ENCODE measurements at places on chromosomes 12 and 14. TPM values are rescaled to one million over a fixed set of nuclear protein-coding genes. Genes with fewer than 3 reads are reported as not detected.
A peak's percentile ranks its signal among the peaks of the same experiment; 100 is the strongest.

Gene KIF5A
- total RNA-seq, result 1.3 TPM

Gene MAPK1IP1L
- 49.2 TPM for total RNA-seq

Gene RGS6
- not detected for total RNA-seq

Gene MAGOHB
- total RNA-seq, result 19.3 TPM

Gene SYNDIG1L
- not detected for total RNA-seq

Gene CYP27B1
- total RNA-seq, result 0.97 TPM

Gene PAX9
- total RNA-seq, result not detected

Gene SOS2
- total RNA-seq, result 27.2 TPM

Gene RAB15
- 3.5 TPM for total RNA-seq

Gene SRRM4
- total RNA-seq, result not detected

Gene RNASE7
- total RNA-seq, result not detected

Gene KRT6C
- not detected for total RNA-seq

Gene DPY19L2
- total RNA-seq, result 11.2 TPM

Gene LGR5
- total RNA-seq, result not detected

DNA sequence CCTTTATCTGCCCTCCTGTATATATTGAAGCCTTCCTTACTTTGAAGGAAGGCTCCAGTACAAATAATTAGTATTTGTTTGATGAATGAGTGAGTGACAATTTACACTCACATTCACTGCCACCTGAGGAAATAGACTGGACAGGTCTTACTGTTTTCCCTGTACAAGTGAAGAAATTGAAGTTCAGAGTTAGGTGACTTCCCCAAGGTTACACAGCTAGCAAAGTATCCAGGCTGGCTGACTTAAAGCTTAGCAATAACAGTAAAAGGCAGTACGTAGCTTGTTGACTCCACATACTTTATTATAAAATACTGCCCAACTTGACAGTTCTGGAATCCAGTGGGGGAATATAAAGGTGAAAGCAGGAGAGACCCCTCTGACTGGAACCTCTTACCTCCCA is 2.6 kb upstream of the KRT18 start:
- DNase-seq, result no peak

GRCh38 chr12:52672321-52672933 is 7.8 kb downstream of the KRT1 start:
- no peak for DNase-seq

- no peak for DNase-seq
Measured at GRCh38 chr14:23638414-23639047, 2.4 kb downstream of the DHRS2 start.

DNA sequence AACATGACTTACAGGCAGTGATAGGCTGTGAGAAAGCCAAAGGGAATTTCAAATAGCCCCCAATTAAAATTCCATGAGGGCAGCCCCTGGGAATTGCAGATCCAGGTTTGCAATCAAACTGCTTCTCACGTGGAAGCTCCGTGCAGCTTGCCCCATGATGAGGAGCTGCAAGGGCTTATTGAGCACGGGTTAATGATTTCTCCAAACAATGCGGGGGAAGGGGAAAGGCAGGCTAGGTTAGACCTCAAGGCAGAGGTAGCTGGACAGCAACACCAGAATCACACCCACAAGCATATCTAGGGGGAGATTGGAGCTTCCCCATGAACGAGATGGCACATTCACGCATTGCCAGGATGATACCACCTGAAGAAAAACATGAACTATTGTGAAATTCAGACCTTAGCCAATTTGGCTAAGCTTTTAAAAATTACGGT is 5.0 kb upstream of the DUSP6 start:
- no peak for DNase-seq

DNA sequence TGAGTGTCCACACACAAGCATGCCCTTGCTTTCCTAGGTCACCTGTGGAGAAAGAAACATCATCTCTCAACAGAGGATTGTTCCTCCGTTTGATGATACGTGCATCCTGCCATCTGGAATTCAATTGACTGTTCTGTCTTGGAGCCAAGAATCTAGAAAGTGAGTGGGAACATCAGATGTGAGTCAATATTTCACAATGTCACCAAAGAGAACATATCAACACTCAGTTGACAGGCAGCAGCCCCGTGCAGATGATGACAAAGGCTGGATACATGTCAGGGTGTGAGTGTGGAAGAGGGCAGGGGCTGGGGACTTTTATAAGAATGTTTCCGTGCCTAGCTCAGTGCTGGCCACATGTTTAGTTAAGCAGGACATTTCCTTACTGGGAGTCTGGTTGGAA is 76.1 kb downstream of the TBC1D30 start:
- peak; percentile 40 for DNase-seq

DNA sequence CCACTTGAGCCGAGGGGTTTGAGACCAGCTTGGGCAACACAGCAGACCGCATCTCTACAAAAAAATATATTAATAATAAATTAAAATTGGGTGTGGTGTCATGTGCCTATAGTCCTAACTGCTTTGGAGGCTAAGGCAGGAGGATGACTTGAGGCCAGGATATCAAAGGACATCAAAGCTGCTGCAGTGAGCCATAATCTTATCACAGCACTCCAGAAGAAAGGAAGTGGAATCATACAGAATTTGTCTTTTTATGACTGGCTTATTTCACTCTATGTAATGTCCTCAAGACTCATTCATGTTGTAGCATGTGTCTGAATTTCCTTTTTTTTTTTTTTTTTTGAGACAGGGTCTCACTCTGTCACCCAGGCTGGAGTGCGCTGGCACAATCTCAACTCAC is 43.9 kb upstream of the NUDT4 start:
- no peak for DNase-seq

DNA sequence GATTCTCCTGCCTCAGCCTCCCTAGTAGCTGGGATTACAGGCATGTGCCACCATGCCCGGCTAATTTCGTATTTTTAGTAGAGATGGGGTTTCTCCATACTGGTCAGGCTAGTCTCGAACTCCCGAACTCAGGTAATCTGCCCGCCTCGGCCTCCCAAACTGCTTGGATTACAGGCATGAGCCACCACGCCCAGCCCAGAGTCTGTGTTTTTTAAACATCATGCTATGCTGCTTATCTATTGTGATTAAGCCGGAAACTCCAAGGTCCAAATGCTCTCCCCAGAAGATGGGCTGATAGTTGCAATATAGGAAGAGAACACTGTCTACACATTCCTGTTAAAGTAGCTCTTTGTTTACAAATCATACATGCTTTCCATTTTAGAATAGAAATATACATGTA is 30.5 kb upstream of the MAX start:
- peak; percentile 19 for DNase-seq

DNA sequence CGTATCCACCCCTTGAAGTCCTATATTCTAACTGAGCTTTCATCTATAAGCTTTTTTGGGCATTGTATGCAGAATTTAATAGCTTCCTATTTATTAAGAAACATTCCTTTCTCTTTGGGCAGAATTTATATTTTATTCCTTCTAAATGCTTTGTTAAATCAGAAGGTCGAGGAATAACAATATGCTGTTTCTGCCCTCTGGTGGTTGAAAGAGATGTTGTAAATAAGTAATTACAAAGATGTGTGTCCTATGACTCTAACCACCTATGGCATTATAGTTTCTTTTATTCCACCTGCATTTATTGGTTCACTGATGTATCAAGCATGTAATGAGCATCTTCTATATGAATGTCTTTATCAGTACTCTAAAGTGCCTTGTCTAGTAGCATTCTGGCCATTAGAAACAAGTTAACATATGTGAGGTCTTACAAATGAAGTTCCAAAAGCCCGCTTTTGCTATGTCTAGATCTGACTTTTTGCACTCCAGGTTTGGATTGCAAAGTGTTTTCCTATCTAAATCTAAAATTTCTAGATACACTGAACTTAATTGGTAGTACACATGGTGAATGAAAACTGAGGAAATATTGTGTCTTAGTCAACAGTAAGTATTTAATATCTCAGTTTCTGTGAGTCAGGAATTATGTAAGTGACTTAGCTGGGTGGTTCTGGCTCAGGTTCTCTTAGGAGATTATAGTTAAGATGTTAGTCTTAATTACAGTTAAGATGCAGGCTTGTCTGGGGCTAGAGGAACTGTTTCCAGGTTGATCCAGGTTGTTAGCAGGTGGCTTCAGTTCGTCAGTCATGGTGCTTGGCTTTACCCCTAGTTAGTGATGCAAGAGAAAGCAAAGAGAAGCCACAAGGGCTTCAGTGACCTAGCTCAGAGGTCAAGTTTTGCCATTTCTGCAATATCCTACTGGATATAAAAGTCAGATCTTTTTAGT is 57.5 kb downstream of the PLEKHA5 start:
- peak; percentile 74 for DNase-seq

DNA sequence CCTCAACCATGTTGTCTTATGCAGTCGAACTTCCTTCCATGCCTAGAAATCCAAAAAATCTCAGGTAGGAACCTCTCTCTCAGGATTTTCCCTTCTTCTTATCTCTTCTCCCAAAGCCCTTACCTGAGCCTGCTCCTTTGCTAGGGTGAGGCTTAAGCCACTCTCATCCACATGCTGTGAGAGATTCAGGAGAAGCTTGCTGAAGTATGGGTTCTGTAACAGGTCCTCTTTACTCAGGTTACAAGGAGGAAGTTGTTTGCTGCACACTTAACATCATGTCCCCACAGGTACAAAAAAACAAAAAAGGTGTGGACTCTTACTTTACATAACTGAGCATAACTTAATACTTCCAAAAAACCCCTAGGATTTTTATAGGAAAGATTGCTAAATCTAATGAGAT is 4.5 kb downstream of the HAUS4 start:
- no peak for DNase-seq

- peak; percentile 26 for DNase-seq
Measured at GRCh38 chr12:125092872-125093680, 27.8 kb downstream of the AACS start.

DNA sequence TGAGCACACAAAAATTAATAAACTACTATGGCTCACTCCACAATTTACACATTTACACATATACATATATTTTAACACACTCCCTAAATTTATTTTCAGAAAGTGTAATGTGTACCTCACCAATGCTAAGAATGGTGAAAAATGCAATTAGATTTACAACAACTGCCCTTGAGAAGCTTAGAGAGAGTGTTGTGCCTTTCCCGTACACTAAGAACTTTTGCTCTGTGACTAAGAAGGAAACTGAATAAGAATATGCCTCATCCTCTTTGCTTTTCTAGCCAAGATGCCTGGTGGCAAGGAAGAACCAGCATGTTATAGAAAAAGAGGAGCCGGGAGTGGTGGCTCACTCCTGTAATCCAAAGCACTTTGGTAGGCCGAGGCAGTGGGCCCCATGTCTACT is 62.3 kb downstream of the SINHCAF start:
- no peak for DNase-seq

DNA sequence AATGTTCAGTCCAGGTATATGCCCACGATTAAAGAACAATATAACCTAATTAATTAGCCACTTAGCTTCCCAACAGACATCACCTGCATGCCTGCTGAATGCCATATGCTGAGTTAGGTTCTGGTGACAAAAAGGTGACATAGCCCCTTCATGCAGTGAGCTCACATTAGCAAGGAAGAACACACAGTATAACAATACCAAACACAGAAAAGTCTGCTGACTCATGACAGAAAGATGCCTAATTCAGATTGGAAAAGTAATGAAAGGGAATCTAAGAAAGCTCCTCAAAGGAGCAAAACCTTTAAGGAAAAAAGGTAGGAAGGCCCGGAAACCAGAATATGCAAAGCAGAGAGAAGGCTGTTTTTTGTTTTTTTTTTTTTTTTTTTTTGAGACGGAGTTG is 59.0 kb downstream of the FERMT2 start:
- DNase-seq, result no peak

GRCh38 chr14:68520637-68521556 is 272.0 kb downstream of the ZFP36L1 start:
- no peak for DNase-seq

- peak; percentile 73 for DNase-seq
Measured at GRCh38 chr12:26028953-26029735, 70.7 kb downstream of the RASSF8 start.

DNA sequence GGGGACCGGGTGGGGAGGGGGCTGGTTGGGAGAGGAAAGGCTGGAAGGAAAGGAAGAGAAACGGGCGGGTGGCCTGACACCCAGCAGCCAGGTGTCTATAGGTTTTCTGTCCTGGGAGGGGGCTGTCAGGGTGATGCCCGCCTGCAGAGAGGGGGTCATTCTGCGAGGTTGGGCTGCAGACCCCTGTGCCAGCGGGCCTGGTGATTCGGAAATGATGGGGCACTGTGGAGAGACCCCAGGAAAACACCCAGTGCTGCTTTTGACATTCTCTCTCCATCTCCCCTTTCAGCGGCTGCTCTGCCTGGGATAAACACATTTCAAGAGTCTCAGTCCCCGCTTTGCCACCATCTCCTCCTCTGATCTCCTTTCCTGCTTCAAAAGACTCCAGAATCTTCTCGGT is 168.5 kb upstream of the RTL1 start:
- DNase-seq, result no peak

DNA sequence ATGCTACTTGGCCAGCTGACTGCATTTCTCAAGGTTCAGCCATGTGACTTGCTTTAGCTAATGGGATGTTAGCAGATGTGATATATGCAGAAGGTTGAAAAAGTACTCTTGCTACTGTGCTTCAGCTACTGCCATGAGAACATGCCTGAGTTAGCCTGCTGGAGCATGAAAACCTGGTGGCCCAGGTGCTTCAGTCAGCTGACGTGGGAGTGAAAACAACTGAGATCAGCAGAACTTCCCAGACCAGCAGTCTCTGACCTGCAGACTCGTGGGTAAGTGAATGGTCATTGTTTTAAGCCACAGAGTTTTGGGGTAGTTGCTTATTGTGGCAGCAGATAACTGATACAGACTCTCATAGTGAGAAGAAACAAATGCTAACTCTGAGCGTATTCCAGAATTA is 118.6 kb upstream of the GRIN2B start:
- DNase-seq, result no peak

DNA sequence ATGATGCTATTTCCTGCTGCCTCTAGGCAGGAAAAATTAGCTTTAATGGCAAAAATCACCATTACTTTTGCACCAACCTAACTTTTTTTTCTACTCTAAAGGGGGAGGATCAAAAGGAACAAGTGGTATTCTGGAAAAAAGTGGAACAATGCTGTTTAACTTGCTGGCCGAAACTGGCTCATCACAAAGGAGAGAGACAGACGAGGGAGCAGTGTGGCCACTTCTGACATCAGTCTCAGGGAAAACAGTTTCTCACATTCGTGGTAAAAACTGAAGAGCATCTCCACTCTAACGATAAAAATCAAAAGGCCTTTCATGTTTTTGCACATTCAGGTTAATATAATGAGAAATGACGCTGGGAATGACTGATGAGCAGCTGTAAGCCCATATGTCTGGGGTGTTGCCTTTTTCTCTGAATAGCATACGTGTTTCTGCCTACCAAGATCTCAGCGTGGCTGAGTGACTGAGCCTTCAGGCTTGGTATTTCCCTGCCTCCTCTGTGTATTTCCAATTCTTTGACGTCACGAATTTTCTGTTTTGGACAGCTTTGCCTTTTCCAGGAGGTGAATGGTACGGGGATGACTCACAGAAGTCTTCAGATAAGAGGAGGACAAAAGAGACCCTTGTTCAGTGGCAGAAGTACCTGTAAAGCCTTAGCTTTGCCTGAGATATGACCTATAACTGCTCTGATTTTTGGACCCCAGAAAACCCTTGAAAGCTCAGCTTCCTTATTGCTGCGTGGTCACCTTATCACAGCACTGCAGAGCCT is 358.8 kb downstream of the GLT1D1 start:
- no peak for DNase-seq

- DNase-seq, result peak; percentile 41
Measured at GRCh38 chr12:50655374-50655921, 108.5 kb upstream of the ATF1 start.

All from fibroblast of villous mesenchyme (primary cell).